Activated T-cell treated with anti-CD3 and anti-CD28 coated beads, Interleukin-2, amount 50 U/mL, for 1 hour (primary cell): ENCODE measurements at places on chromosomes 5 and 9.

GRCh38 chr5:7805379-7805778, 45.6 kb downstream of the CFAP90 start:
- DNase-seq = no peak

- no peak for DNase-seq
Observed at GRCh38 chr5:129460936-129461710, 1.0 kb downstream of the ADAMTS19 start.

- DNase-seq = no peak
Observed at GRCh38 chr5:11878814-11879213, 25.4 kb downstream of the CTNND2 start.

DNA sequence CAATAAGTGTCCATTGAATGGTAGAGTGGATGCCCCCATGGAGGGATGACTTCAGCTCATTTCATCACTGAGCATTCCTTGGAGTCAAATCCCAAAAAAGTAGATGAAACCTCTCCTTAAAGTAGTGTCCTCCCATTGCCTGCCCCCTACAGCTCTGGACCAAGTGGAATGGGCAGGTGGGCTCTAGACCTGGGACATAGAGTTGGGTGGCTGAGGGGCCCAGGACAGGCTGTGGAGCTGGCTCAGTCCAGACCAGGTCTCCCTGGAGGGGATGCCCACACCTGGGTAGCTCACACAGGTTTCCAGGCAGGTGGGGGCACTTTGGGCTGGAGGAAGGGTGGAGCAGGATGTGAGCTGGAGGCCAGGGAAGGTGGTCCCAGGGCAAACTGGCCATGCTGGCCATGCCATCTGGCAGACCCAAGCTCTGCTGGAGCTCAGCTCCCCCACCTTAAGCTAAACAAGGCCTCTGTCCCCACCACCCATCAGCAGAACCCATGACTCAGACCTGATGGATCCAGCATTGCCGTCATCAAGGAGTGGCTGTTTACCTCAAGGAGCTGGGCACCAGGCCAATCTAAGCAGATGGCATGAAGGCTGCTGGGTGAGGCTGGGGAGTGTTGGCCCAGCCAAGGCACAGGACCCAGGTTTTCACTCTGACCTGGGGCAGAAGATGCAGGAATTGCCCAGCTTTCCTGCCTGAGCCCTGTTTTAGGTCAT, 6.2 kb upstream of the SPINK4 start:
- no peak for DNase-seq

GRCh38 chr9:89815903-89816573, 211.2 kb downstream of the GADD45G start:
- DNase-seq = no peak

- DNase-seq = no peak
Observed at GRCh38 chr5:27312291-27312893, 274.0 kb upstream of the CDH9 start.

- no peak for DNase-seq
Observed at GRCh38 chr9:126773004-126773607, 31.7 kb upstream of the ZBTB43 start.

DNA sequence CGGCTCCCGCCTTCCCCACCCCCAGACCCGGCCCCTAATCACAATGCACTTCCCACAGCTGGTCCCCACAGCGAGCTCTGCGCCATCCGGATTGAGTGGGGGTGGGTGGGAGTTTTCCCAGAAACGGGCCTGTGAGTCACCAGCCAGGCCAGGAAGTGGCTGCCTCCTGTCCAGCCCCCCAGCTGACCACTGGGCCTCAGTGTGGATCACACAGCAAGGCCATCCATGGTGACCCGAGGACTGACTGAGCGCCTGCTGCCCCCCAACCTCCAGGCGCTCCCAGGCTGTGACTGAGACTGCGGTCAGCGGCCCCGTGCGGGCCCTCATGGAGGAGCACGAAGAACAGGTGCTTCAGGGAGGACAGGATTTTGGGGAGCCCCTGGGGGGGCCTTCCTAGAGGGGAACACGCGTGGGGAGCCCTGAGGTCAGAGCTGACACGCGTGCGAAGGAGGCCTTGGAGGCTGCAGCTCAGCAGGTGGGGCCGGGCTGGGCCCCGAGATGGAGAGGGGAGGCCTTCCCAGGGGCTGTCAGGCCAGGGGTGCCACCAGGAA, 48.3 kb upstream of the EGFL7 start:
- DNase-seq = no peak

- DNase-seq = no peak
Observed at GRCh38 chr5:150303070-150303615, 438 bp upstream of the ARSI start.

DNA sequence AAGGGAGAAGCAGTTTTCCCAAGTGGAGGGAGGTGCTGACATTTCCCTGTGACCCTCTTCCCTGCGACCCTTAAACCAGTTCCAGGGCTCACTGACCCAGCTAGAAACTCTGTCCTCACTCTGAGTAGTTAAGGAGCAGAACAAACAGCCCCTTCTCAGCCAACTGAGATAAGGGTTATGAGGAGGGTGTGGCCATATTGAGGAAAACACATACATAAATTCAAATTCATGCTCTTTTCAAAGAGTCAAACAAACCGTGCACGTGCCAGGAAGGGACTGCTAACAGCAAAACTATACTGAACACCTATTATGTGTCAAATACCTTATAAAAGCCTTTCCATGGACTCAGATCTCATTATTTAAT, 4.9 kb upstream of the AKNA start:
- DNase-seq = no peak

DNA sequence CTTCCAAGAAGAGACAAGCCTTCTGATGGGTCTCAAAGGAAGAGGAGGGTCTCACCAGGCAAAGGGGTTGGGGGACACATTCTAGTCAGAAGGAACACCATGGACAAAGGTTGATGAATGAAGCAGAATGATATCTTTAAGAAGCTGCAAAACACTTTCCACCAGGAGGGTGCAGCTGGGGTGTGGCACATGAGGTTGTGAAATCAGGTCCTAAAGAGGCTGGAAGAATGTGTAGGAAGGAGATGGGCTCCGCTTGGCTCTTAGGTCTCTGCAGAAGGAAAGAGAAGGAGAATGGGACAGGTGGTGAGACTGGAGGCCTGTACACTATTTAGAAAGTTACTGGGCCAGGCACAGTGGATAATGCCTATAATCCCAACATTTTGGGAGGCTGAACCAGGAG, 328.6 kb downstream of the PDE4D start:
- DNase-seq = no peak

DNA sequence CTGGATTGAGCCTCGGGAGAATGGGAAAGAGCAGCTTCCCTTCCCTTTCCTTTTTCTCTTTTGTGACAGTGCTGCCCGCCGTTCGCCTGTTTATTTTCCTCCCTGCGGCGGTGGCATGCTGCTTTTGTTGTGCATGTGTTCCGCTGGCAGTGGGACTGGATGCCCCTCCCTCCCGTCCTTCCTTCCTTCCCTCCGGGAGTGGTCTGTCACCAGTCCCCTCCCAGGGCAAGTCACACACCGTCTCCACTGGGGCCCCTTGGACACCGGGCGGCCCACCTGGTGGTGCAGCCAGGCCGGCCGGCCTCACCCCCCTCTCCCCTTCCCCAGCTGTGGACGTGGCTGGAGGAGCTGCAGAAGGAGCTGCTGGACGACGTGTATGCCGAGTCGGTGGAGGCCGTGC, 214.7 kb downstream of the TRIO start:
- DNase-seq = no peak

GRCh38 chr5:8685704-8686103, 816.8 kb downstream of the MTRR start:
- no peak for DNase-seq

GRCh38 chr5:66072031-66072430, 72.1 kb upstream of the SREK1 start:
- no peak for DNase-seq

GRCh38 chr5:96072138-96072790, 110.6 kb upstream of the ELL2 start:
- no peak for DNase-seq

DNA sequence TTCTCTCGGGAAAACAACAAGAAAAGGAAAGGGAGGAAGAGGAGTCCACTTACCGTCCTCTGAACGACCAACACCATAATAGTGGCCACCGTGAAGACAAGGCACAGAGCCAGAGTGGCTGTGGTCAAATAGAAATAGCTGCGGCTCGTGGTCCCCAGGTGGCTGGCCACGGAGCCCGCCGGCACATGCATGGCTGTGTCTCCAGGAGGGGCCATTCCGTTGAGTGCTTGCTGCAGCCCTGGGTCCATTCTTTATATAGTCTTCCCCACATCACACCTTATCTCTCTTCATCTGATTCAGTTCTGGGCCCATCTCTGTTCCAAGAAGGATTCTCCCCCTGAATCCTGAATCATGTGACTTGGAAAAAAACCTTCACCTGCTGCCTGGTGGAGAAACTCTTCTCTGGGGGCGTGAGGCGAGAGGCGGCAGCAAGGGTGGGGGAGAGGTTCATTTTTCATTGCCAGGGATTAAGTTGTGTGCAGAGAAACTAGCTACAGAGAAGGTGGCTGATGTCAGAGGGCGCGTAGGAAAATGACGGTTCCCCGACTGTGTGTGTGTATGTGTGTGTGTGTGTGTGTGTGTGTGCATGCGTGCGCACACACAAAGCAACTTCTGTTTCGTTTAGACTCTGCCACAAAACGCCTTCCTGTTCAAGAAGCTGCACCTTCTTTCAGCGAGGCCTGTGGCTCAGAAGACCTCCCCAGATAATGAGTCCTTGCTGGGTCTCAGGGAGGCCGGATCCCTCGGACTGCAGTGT, at the start of gene TNFSF8:
Gene TNFSF8 (minus strand): TSS at position 536 of the 757 bp plus-strand sequence. CDS start 288 bp downstream, at position 248.
- peak; percentile 72 for DNase-seq

GRCh38 chr9:133553973-133554713, 19.6 kb downstream of the ADAMTSL2 start:
- DNase-seq = no peak

DNA sequence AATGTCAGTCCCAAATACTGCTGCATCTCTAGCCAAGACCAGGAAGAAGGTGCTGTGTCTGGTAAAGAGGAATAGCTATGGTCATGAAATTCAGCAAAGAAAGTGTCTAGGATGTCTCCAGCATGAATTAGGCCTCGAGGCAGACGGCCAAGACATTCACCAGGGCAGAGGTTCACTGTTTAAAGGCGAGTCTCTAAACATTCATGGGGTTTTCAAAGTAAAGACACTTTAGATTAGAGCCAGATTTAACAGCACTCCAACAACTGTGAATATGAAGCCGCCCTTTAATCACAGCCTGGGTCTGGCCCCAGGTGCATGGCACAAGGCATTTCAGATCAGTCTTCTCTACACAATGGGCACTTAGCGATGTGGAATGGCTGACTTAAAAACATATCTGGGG, 95.0 kb downstream of the ANKH start:
- DNase-seq = no peak

- no peak for DNase-seq
Observed at GRCh38 chr5:2320611-2321010, 430.9 kb downstream of the IRX2 start.

- no peak for DNase-seq
Observed at GRCh38 chr5:161414896-161415295, 131.6 kb downstream of the GABRB2 start.

GRCh38 chr9:81489046-81489445, 200.3 kb downstream of the TLE1 start:
- no peak for DNase-seq

GRCh38 chr9:131670247-131671132, 69.4 kb downstream of the RAPGEF1 start:
- no peak for DNase-seq

DNA sequence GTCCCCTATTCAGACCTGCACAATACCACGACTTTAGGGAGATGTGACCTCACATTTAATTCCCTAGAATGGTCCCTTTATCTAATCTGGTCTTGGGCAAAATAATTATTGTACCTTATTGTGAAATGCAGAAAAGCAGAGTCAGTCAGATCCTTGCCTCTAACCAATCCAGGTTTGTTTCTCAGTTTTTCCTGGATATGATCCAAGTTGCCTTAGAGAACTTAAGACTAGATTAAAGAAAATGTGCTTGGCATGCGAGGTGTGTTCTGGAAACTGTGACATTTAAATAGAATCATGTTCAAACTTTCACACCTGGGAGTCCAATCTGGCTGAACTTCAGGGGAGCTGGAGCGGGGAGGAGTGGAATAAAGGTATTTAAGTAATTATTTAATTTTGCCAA, 696.2 kb downstream of the DNAH5 start:
- no peak for DNase-seq

DNA sequence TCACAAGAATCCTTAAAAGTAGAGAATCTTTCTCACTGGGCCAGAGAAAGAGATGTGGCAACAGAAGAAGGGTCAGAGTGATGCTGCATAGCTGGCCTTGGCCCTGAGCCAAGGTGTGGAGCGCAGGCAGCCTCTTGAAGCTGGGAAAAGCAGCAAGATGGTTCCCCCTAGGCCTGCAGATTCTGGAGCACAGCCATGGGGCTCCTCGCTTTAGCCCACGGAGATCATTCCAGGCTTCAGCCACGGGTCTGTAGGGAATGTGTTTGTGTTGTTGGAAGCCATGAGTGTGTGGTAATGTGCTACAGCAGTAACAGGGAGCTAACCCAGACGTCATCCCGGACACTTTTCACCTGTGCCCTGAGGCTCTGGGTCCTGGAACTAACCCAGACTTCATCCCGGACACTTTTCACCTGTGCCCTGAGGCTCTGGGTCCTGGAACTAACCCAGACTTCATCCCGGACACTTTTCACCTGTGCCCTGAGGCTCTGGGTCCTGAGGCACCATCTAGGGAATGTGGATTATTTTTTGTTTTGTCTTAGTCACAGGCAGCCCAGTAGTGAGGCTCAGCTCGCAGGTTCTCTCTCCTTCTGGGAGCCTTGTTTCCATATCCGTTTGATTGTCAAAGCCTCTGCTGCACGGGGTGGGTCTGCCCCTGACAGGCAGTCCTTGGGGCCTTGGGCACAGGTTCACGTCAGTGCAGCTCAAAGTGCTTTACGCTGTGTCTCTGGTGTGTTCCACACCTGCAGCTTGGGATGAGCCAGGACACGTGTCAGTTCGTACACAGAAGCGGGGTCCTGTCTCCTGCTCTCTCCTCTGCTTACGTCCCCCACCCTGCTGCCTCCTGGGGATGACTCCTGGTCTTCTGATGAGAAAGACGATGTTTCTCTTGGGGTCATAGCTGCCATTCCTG, 56.3 kb upstream of the EXOC3 start:
- no peak for DNase-seq

- DNase-seq = no peak
Observed at GRCh38 chr9:116693233-116693731, 6.2 kb downstream of the TRIM32 start.

GRCh38 chr9:21974722-21975409, 19.3 kb downstream of the CDKN2A start:
- peak; percentile 47 for DNase-seq

- DNase-seq = no peak
Observed at GRCh38 chr5:156685481-156685880, 164.6 kb upstream of the PPP1R2B start.
